GM12878 (cell line): ENCODE measurements at places on chromosomes 4 and X. TPM values are rescaled to one million over a fixed set of nuclear protein-coding genes. Genes with fewer than 3 reads are reported as not detected.

CCDC158 gene
- polyA plus RNA-seq = not detected in 2 replicates

GPR82 gene
- polyA plus RNA-seq = 0.27 and 0.42 TPM in 2 replicates

FRMPD4 gene
- not detected in 2 replicates for polyA plus RNA-seq

SLC10A3 gene
- polyA plus RNA-seq = 18.5 and 23.5 TPM in 2 replicates

GRCh38 chr4:37236165-37236564 is 8.4 kb upstream of the NWD2 start:
- DNase-seq = no peak

DNA sequence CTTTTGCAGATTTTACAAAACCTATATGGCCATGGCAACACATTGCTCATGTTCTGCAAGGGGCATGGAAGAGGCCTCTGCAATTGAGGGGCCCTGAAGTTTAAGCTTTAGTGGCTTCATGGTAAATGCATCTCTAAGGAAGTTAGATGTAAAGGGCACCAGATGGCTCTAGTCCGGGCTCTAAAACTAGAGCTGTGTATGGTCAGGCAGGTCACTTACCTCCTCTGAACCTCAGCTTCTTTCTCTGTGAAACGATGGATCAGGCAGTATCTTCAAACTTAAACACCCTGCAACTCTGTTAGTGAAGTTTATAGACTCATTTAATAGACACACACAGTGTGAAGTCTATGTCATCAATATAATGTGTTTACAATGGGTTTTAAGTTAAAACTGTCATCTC is 10.0 kb downstream of the MAGEB17 start:
- DNase-seq = no peak

- DNase-seq = no peak
These were observed 7.6 kb upstream of the NAP1L5 start for GRCh38 chr4:88705223-88705622.

GRCh38 chr4:74407891-74408290 is 37.0 kb upstream of the AREG start:
- DNase-seq = no peak

DNA sequence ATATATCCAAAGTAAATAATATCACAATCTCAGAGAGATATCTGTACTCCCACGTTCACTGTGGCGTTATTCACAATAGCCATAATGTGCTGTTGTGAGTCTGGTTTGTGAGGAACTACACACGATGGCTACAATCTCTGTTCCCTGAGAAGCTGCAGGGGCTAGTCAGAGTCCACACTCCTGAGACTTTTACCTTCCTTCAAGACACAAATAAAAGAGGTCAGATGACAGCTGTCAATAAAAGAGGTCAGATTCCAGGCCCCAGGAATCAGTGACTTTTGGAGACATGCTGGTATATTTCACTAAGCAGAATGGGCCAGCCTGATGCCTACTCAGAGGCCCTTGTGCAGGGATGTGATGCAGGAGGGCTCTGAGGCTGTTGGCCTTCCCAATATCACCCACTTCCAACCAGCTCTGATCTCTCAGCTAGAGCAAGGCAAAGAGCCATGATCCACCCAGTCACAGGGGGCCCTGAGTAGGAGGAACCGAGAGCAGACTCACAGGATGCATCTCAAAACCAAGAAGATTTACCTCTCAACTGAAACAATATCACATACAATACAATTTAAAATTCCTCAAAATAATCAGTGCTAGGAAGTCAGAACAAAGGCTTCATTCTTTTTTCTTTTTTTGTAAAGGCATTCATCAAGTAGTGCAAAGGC is 13.8 kb downstream of the FRYL start:
- DNase-seq = no peak

SHROOM3 gene
- 0.01 and 0.08 TPM in 2 replicates for polyA plus RNA-seq

GRCh38 chr4:77473509-77473908 is 132.1 kb upstream of the CXCL13 start:
- DNase-seq = no peak

DNA sequence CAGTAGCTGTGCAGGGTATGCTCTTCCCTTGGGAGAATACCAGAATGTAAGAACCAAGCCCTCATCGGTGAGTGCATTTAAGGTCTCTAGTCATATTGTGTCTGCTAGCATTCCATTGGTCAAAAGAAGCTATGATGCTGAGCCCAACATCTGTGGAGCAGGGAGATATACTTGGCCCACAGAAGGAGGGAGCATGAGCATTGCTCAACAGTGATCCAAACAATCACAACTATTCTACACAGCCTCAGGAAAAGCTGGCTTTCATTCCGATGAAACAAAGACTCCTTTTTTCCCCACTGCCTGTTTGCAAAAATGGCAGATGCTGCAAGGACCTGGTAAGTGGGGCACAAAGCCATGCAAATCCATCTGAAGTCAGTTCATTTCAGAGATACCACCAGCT is 80.6 kb upstream of the DHX15 start:
- no peak for DNase-seq

DNA sequence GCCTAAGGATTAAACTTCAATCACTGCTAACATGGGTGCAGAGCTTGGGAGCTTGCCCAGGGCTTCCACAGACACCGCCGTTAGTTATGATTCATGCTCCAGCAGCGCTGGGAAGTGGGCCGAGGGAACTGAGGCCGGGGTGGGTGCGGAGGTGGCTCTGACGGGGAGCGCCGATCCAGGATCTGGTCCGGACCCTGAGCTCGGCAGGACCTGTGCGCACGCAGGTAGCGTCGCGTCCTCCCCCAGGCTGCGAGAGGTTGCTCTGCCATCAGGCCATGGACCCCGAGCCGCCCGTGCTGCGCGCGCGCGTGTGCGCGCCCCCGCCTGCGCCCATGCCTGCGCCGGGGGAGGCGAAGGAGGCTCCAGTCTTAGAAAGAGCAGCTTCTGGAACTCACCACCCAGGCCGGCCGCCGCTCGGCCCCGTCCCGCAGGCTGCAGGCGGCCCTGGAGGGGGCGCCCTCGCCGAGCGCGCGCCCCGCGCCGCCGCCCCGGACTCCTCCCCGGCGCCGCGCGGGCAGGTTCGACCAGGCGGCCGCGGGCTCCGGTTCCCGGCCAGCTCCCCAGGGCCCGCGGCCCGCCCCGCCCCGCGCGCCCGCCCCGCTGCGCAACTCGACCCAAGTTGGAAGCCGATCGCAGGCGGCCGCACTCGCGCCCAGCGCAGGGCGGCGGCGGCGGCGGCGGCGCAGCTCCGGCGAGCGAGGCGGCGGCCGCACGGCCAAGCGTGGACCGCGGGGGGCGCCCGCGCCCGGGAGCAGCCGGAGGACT is 732 bp upstream of the ADRA2C start:
- no peak for DNase-seq

GRCh38 chr4:150943818-150944217 is 71.3 kb downstream of the LRBA start:
- DNase-seq = no peak

DNA sequence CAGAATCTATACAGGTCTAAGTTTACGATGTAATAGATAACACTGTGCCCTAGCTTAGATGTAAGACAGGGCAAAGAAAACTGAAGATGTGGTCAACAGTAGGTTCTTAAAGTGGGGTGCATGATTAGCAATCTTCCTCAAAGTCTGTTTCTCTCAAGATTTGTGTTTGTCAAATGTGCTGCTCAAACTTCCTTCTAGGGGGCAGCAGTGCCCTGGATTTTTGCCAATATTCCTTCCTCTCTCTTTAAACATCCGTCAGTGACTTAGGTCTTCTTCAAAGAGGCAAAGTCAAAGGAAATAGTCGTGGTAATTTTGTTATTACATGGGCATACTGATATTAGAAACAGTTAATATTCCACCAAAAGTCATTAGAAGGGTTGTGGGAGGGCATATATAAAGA is 4.2 kb upstream of the PDHA2 start:
- no peak for DNase-seq

FANCB gene
- polyA plus RNA-seq = 8.0 and 12.7 TPM in 2 replicates

DNA sequence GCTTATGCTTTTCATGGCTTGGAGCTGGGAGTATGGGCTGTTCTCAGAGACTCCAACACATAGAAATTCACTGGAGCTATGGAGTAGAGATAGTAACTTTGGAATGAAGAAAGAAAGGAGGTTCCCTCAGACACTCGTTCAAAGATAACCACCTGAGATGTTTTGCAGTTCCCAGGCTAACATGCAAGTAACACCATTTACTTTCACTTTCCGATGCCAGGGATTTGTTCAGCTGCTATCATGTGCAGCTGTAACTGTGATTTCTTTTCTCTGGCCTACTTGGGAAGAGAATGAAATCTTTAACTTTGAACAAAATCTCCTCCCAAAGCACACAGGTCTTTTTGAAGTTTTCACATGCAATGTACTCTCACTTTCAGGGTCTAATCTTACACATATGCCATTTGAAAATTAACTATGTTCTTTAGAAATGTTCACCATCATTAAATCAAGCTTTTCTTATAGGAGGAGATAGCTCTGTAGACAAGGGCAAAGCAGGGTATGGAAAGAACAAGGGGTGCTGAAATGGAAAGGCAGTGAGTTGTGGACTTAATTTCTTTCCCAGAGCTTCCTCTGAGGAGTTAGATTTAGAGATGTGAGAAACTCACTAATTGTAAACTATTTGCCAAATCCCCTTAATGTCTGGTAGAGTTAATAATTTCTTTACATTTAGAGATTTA is 514.3 kb downstream of the PDHA2 start:
- no peak for DNase-seq

ZDHHC15 gene
- polyA plus RNA-seq = 0.05 and 0.10 TPM in 2 replicates

- peak; percentile 65 for DNase-seq
These were observed 531 bp downstream of the HCFC1 start for GRCh38 chrX:153971124-153971449.

DNA sequence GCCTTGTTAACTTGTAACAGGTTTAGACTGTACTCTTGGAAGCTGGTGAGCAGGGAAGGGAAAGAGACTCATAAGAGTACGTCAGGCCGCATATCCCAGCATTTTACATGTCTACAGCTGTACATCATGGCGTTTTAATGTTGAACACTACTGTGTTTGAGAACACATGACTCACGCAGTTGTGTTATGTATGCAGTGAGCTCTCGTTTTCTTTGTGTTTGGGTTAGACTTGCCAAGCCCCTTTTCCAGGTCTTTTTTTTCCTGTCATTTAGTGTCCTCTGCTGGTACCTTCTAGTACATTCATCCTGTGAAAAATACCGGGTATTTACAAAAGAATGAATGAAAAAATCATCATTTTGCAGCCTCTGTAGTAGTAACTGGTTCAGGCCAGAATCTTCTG is 35.3 kb downstream of the SMS start:
- DNase-seq = no peak

DNA sequence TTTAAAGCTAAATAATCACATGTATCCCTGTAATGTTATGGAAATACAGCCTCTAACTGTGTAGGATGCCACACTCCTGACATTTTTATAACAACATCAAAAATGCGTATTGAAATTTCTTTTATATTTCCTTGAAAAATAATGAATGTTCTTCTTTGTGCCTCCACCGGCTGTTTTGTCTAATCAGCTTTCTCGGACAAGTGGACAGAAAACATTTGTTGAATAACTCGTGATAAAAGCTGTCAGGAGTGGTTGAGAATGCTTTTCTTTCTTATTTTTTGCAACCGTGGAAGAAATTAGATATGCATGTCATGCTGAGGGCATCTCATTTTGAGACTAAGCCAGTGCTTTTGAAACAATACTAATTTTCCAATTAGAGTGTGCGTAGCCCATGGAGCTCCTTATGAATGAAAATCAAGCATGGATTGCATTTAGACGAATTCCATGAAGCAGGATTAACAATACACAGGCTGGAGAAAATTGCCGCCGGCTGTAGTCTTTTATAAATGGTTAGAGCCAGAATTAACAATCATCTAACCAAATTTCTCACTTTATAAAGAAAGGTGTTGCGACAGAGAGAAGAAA is 614.5 kb upstream of the LCORL start:
- DNase-seq = no peak

DNA sequence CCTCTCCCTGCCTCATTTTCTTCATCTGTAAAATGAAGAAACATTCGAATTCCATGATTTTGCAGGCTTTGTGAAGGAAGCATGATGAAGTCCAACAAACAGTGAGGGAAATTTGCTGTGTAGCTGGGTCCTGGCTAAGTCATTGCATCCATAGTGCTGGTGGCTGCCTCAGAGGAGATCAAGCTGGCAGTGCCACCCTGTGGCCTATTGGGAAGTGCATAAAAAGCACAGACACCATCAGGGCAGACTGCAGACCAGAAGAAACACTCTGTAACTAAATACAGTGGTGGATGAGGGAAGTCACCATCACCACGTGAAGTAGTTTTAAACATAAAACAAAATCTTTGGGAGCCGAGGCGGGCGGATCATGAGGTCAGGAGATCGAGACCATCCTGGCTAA is 40.7 kb upstream of the DDX3X start:
- no peak for DNase-seq

NHS gene
- not detected in 2 replicates for polyA plus RNA-seq

GRCh38 chr4:20351360-20352162 is 99.9 kb downstream of the SLIT2 start:
- no peak for DNase-seq

- no peak for DNase-seq
These were observed 123.0 kb upstream of the PPP1R2C start for GRCh38 chrX:42900947-42901346.

DNA sequence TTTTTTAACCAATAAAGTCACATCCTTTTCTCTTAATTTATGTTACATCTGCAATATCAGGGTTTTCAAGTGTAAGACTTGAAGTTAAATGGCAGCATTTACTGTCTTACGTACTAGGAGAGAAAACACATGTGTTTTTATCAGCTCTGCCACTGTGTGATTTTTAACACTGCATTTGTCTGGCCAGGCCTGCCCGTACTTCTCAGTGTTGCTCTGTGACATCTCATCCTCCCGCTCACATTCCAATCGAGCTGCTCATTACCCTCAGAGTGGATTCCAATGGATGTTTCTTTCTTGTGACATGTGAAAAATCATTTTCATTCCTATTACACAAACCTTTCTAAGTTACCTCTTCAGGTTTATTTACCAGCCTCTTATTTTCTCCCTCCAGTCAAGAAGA is 420.3 kb downstream of the FAT4 start:
- no peak for DNase-seq

- no peak for DNase-seq
These were observed 77.8 kb downstream of the KLHL13 start for GRCh38 chrX:118038614-118039365.

TRIM75 gene
- polyA plus RNA-seq = not detected in 2 replicates

GRCh38 chrX:123745511-123745910 is 12.7 kb upstream of the THOC2 start:
- DNase-seq = no peak

- DNase-seq = peak; percentile 98
These were observed 9.9 kb downstream of the TNIP2 start for GRCh38 chr4:2745981-2746806.

DNA sequence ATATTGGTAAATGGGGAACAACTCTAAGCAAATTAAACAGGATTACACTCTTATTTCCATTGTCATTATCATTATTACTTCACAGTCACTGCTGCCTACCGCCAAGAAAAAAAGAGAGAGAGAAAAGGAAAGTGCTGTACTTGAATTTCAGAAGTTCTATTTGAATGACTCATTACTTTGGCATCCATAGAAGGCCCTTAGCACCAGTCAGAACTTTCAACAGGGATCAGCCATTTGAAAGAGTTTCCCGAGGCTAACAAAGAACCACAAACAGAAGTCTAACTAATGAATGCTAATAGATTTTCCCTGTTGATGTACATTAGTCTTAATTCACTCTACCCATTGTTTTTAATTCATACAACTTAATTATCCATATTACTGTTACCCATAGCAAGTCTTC is 116.3 kb downstream of the SHROOM4 start:
- DNase-seq = no peak
